ENCODE measurements at places on chromosomes 13 and 19. TPM values are rescaled to one million over a fixed set of nuclear protein-coding genes. Genes with fewer than 3 reads are reported as not detected.

Gene HSH2D
- 1.2 TPM for total RNA-seq

- no peak for DNase-seq
These were observed 2.3 kb downstream of the MIDN start for GRCh38 chr19:1250437-1251260.

DNA sequence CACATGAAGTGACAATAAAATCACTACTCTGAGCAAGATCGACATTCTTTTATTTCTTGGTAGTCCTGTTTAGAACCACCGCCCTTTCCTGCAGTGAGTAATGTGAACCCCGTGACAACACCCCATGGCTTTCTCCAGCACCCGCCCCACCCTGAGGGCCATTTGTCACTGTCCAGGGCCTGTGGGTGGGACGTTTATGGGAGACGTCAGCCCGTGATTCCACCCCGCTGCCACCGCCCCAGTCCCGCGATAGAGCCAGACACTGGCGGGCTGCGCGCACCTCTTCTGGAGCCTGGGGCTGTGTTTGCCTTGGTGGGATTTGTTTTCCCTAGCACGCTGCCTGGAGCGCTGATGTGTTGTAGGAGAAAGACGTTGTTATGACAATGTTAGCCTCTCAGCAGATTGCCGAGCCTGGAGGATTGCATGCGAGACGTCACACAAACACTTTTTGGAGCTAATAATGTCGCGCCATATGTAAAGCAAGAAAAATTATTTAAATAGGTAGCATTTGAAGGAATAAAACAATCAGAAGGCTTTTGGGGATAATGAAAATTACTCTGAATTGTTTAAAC, 263.7 kb downstream of the TEX29 start:
- peak; percentile 76 for DNase-seq

GRCh38 chr13:37277435-37278144, 172.1 kb upstream of the CSNK1A1L start:
- DNase-seq, result no peak

- peak; percentile 94 for DNase-seq
These were observed at the start of gene TBC1D4 for GRCh38 chr13:75482070-75482819. TBC1D4 (minus strand) TSS chr13:75482169; CDS start chr13:75481767, 402 bp downstream.

Gene KLK12
- not detected for total RNA-seq
